ENCODE measurements at places on chromosomes 13 and 19.
A peak's percentile ranks its signal among the peaks of the same experiment; 100 is the strongest.

- DNase-seq, result no peak
Observed at GRCh38 chr13:100527644-100528043, 60.9 kb downstream of the GGACT start.

DNA sequence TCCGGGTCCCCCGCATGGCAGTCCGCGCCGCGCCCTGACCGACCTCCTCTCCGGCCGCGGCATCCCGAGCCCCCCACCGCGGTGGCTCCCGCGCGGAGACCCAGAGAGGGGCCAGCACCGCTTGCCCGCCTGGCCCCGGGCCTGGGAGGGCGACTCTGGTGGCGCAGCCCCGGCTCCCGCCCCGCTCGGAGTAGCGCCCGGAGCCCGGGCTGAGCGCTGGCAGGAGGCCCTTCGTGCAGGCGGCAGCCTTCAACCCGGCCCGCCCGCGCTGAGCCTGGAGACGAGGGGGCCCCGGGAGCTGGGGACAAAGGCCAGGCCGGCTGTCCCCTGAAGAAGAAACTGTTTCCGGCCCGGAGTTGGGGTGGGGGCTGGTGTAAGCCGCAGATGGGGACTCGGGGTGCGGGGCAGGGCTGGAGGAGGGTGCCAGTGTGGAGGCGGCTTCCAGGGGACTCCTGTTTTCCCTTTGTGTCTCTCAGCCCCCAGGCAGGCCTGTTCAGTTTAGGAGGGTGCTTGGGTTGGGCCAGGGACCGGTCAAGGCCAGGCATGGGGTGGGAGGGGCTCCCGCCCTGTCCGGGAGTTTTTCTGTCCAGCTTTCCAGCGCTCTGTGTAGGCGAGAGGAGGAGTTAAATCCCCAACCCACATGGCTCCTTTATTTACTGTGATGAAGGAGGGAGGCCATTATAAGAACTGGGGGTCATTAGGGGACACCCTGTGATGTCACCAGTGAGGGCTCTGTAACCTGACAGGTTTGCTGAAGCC lies 935 bp downstream of the LRP3 start:
- DNase-seq, result no peak

DNA sequence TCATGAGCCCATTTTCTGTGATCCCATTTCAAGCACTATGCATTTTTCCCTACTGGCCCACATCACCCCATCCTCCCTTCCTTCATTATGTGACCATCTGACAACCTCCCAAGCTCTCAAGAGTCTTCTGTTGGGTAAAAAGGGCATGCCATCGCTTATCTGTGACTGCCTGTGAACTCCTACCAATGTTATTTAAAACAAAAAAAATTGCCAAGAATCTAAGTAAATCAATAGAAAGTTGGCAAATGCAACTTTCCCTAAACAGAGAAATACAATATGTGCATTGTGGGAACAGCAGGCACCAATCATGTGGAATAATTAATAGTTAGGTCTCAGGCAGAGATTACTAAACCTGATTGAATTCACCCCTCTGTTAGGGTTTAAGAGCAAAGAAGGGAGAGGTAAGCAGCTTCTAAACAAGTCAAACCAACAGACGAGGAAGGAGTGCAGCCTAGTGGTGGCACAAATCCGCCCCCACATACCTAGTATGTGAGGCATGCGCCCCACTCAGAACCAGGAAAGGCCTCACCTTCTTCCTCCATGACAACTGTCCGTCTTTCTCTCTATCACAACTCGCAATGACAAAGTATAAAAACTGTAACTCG lies 29.8 kb downstream of the DZIP1 start:
- no peak for DNase-seq

DNA sequence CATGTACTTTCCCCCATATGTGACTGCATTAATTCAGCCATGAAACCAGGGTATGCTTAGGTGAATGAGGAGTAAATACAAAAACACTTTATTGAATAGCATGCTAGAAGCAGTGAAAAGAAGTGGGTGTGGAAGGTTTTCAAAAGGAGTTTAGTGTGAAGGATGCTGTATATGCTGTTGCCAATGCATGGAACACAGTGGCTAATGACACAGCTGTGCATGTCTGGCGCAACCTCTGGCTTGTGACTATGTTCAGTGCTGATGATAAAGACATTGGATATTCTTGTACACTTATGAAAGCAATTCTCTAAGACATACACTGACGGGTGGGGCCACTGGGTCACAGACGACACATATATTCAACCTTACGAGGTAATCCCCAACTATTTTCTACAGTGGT lies 55.2 kb downstream of the SOX21 start:
- no peak for DNase-seq

- DNase-seq, result no peak
Observed at GRCh38 chr13:98315466-98315865, 138.4 kb upstream of the RNF113B start.

- DNase-seq, result no peak
Observed at GRCh38 chr13:40075281-40075680, 419.8 kb downstream of the COG6 start.

- DNase-seq, result no peak
Observed at GRCh38 chr19:8332976-8333766, 9.9 kb downstream of the KANK3 start.

DNA sequence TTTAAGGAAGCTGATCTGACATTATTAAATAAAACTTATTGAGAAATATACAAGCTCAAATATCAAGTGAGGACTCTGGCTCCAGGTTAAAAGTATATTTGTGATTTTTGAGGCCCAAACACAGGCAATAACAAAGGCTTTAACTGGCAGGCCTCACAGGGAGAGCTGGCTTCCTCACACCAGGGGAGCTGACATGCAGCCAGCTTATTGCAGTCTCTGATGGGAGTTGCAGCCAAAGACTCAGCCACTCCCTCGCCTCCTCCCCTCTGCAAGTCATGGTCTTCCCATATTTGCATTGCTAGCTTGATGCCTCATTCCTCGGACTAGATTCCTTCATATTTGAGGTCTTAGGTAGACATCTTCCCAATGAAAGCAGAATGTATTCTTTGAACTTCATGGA lies 647.1 kb upstream of the SLITRK6 start:
- no peak for DNase-seq

GRCh38 chr19:11169896-11170678 lies 14.5 kb upstream of the SPC24 start:
- DNase-seq, result no peak

DNA sequence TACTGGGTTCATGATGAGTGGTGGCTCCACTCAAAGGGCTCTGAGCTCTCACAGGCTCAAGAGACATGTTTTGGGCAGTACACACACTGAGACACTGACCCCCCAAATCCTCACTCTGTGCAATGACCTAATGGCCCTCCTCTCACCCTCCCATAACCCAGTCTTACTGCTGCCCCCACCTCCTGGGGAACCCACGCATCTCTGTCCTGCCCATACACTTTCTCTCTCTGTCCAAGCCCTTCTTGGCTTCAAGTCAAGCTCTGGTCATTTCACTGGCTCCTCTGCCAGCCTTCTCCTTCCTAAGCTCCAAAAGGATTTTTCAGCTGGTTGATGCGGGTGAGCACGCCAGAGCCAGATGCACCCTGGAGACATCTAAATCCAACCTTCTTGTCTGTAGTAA lies 187.9 kb upstream of the TSHZ3 start:
- no peak for DNase-seq

DNA sequence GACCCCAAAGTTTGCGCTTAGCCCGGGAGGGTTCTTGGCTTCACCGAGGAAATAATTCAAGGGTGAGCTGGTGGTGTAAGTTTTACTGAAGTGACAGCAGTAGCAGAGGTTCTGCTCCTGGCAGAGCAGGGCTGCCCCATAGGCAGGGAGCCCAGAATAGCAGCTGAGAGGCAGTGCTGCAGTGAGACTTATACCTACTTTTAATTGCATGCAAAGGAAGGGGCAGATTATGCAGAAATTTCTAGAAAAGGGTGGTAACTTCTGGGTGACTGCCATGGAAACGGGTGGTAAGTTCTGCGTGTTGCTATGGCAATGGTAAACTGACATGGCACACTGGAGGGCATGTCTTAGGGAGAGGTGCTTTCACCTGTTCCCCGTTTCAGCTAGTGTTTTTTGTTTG lies 17.5 kb upstream of the CAMSAP3 start:
- no peak for DNase-seq

DNA sequence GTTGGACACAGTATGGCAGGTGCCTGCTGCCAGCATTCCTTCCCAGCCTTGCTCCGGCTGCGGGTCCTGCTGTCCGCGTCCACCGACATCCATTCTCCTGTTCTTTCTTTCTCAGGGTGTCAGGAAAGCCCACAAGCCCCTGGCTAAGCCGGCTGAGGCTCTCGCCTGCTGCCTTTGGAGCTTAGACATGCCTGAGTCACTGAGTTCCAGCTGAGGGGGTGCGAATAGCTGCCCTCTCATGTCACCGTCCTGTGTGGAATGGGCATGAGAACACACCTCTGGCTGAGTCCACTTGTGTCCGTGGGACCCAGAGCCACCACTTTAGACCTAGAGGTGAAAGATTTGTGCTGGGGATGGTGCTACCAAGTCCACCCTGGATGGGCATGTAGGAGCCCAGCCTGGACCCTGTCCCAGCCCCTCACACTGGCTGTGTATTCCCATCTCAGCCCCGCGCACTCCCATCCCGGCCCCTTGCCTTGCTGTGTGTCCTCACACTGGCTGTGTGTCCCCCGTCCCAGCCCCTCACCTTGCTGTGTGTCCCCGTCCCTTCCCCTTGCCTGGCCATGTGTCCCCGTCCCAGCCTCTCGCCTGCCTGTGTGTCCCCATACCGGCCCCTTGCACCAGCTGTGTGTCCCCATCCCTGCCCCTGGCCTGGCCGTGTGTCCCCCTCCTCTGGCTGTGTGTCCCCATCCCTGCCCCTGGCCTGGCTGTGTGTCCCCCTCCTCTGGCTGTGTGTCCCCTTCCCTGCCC lies 24.6 kb upstream of the IRS2 start:
- no peak for DNase-seq

- no peak for DNase-seq
Observed at GRCh38 chr13:114007566-114007965, 33.7 kb upstream of the C13orf46 start.

DNA sequence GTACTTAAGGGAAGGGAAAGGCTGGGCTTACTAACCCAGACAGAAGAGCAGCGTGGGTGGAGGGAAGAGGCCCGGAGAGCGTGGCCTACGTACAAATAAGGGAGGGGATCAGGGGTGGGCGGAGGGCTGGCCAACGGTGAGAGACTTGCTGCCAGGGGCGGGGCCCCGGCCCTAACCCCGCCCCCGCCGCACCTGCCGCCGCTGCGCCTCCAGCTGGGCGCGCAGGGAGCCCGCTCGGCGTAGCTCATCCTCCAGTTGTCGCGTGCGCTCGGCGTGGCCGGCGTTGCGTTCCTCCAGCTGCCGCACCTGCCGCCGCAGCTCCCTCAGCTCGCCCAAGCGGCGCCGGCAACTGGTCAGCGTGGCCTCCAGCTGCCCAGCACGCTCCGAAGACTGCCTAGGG lies 5.7 kb downstream of the HOOK2 start:
- peak; percentile 43 for DNase-seq
